Fibroblast of the conjunctiva (primary cell): ENCODE measurements at places on chromosomes 2 and 18.

DNA sequence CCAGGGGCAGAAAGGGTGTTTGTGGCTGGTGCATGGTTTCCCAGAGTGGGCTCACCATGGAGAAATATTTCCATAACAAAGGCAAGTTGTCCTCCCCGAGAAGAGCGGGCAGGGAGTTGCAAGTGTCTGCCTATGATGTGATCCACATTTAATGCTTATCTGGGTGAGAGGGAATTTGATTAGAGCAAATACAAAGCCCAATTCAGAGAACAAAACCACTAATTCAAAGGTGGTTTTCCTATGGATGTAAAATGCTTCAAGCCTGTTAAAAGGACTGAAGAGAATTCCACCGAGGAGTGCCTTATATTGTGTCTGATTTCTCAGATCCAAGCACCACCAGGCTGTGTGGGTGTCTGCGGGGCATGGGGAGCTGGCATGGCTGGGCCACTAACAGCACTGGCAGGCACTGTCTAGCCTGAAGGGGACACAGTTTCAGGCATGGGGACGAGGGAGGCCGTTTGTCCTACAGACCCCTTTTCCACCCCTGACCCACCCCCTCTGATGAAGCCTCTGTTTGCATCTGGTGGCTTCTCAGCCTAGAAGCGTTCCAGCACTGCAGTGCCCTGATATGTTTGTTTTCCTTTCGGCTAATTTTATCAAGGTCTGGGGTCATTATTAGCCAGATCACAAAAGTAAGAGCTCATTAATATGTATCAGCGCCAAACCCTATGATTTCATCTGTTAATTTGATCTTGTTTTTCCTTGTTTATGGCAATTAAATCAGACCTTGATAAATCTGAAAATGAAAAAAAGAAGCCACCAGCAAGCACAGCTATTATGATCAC lies 357.3 kb downstream of the HRH4 start:
- no peak for DNase-seq

DNA sequence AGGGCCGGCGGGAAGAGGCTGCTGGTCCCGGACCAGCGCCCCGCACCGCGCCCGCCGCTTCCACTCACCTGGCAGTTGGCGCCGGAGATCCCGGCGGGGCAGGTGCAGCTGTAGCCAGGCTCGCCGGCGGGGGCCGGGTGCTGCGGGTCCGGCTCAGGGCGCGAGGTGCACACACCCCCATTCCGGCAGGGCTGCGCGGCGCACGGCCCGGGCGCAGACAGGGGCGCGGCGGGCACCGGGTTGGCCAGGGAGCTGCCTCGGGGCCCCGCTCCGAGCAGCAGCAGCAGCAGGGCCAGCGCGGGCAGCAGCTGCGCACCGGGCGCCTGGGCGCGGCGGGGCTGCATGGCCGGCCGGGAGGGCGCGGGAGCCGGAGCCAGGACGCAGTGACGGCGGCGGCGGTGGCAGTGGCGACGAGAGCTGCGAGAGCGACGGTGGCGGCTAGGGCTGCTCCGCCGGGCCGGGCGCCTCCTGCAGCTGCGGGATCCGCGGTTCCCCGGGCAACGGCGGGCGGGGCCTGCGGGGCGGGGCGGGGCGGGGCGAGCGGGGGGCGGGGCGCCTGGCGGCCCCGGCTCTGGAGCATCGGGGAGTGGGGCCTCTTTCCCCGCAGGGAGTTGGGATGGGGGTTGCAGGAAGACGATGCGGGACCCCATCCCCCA lies at the start of gene DNER:
Gene DNER, minus strand, starts transcription at position 476 of the 656 bp plus-strand sequence. Its CDS starts 132 bp downstream, at position 344.
- no peak for DNase-seq

GRCh38 chr2:39399570-39399969 lies 37.5 kb downstream of the MAP4K3 start:
- no peak for DNase-seq

DNA sequence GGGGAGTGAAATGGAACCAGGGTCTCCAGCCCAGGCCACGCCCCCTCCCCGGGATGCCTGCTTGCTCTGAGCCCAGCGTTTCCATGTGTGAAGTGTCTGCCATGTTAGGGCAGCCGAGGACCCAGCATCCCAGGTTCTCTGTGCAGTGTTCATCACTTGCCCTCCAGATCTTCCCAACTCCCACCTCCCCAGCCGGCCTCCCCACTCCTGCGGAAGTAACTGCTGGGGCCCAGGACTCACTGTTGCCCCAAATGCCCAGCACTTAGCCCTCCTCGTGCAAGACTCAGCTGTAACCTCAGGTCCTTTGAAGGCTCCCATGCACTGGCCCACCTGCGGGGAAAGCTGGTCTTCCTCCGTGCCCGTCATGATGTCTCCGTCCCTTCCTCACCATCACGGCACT lies 9.7 kb upstream of the PXDN start:
- no peak for DNase-seq

GRCh38 chr2:74532222-74532621 lies 2.5 kb downstream of the HTRA2 start:
- DNase-seq, result peak; percentile 64

DNA sequence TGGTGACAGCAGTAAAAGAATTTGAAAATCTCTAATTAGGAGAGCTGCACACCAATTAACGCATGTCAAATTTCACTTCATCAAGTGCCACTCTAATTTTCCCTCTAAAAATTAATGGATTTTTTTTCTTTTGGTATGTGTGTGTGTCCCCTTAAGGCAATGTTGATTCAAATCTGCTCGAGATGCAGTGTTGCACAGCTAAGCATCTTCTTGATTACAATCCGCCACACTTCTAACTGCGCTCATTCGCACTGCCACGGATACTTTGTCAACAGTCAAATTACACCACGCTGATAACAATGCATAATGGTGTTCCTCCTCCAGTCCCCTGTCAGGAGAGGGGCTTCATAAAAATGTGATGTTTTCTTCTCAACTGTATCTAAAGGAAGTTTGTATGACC lies 261.4 kb downstream of the MEIS1 start:
- DNase-seq, result no peak

- no peak for DNase-seq
These were observed 19.8 kb downstream of the LONRF2 start for GRCh38 chr2:100302585-100302892.

DNA sequence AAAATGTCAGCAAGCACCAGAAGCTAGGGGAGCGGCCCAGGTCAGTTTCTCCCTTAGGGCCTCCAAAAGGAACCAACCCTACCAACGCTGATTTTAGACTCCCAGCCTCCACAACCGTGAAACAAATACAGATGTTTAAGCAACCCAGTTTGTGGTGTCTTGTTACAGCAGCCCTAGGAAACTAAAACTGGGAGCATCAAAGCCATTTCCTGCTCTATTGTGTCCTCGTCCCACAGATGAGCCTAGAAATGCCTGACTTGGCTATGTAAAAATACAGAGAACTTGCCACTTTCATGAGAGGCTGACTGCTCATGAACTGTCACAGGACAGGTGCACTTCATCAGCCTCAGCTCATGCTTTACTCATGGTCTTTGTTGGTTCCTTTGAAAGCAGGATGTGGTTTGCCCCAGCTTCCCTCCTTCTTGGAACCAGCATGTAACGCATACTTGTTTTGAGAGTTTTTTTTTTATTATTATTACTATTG lies 97.6 kb upstream of the SLC39A10 start:
- DNase-seq, result no peak

GRCh38 chr2:77873506-77873905 lies 351.3 kb upstream of the LRRTM4 start:
- no peak for DNase-seq

DNA sequence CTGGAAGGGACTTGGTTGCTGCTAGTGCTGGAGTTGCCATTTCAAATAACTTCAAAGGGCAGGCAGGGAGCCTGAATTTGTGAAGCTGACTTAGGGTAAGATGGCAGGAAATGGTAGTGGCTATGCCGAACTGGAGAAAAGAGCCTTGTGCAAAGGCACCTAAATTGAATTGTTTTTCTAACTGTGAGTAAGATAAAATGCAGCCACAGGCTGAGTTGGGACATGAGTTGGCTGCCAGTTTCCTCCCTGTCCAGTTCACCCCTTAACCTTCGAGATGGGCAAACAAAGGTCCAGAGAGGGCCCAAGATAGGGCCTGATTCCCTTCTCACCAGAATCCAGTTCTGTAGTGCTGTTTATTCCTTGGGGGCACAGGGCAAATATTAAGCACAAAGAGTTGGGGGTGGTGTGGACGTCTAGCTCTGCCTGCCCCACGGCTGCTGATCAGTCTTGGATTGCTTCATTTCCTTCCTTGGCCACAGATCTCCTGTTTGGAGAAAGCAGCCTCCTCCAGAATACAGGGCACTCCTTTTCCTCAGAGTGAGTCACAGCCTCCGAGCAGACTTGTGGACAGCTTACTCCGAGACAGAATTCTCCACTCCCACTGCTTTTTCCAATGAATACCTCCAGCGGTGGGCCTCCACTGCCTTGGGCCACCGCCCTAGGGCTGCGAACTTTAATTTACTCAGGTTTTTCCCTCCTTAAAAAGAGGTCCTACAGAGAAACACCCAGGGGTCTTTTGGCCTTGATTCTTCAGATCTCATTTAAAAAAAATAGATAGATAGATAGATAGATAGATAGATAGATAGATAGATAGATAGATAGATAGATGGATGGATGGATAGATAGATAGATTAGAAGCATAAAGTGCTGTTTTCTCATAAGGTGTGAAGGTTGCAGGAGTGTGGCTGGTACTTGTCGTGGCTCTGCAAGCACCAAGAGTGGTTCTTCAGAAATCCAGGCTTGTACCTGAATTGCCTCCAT lies 18.4 kb upstream of the SLC20A1 start:
- DNase-seq, result peak; percentile 85

- peak; percentile 56 for DNase-seq
These were observed 60.5 kb downstream of the KLHL29 start for GRCh38 chr2:23445450-23445868.

DNA sequence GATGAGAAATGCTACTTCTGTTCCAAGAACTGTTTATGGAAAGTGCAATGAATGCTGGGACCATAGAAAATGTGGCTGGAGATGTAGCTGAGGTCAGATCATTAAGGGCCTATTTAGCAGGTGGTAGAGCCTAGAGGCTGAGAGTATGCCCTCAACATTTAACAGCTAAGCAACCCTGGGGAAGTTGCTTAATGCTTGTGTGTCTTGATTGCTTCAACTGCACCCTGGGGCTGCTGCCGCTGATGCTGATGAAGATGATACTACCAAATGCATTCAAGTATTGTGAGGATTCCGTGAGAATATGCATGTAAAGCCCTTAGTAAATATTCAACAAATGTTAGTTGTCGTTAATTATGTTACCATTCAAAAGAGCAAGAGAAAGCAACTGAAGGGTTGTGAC lies 273.2 kb downstream of the BCL11A start:
- no peak for DNase-seq

- no peak for DNase-seq
These were observed 86.2 kb downstream of the MIB1 start for GRCh38 chr18:21826641-21827302.

DNA sequence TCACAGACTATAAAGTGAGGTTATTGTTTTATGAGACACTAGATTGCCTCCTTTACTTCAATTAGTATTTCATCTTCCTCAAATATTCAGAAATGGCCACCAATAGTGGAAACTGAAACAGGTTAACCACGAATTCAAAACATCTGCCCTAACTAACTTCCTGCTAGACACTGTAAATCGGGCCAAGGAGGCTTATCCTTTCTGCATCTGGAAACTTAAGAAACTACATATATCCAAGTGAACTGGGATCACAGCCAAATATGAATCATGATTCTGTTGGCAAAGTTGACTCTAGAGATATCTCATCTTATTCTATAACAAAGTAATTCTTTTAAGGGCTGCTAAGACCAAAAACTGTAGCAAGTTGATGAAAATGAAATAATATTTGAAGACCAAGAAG lies 136.6 kb upstream of the ZC3H15 start:
- DNase-seq, result peak; percentile 75

- no peak for DNase-seq
These were observed 57.9 kb downstream of the NCK2 start for GRCh38 chr2:105802587-105802986.

GRCh38 chr2:219441451-219442255 lies 7.0 kb downstream of the SPEG start:
- no peak for DNase-seq

DNA sequence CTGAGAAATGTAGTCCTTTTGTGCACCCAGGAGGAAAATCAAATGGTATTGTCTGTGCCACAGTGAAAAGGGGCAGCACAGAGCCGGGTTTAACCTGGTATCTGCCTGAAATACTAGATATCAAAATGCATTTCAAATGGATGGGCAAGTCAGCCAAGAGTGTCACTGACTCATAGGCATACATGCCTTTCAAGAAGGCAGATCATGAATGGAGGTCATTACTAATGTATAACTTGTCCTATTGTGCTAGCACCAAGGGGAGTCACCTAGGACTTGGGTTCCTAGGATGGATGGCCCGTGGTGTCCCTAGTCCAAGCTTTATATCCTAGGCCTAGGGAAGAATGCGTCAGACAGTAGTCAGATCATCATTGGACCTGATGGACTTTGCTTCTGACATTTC lies 49.9 kb downstream of the TCF7L1 start:
- no peak for DNase-seq

DNA sequence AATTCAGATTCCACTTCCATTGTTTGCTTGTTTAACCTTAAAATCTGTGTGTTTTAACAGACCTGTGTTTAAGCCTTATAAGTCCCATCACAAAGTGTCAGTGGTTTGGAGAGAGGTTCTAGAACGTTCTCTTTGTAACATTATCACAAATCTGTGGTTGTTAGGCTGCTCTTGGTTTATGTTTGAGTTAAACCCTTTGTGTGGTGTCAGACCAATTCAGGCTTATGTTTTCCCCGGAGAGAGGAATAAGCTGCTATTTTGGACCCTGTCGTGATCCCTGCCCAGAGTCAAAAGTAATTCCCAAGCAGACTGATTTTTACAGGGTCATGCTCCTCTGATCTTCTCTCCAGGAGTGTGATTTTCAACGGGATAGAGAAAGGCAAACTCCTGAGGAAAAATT lies 43.8 kb upstream of the LTBP1 start:
- DNase-seq, result no peak

- no peak for DNase-seq
These were observed 109.3 kb downstream of the ADCYAP1 start for GRCh38 chr18:1013951-1014350.

DNA sequence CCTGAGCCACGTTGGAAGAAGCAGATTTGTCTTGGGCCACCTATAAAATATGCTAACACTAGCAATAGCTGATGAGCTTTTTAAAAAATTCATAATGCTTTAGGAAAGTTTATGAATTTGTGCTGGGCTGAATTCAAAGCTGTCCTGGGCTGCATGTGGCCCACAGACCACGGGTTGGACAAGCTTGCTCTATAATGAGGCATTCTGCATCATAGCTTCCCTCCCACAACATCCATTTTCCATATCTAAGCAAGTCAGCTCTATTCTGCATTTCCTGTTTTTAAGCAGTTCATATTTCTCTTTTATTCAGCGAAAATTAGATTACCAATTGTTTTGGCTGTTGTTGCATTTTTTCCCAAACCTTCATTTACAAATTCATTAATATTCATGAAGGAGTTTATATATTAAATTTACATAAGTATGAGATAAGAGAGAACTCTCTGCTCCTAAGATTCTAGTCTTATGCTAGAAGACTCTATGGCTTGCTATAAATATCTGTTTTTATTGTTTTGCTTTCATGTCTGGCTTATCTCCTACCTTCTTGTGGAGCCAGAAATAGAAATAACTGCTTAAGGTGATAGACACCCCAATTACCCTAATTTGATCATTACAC lies 114.5 kb upstream of the HNRNPA3 start:
- DNase-seq, result no peak

- DNase-seq, result no peak
These were observed 19.1 kb downstream of the HDAC4 start for GRCh38 chr2:239381709-239382134.

GRCh38 chr18:78683191-78684010 lies 296.2 kb upstream of the SALL3 start:
- no peak for DNase-seq
